Memory B cell (primary cell): ENCODE measurements at places on chromosomes 6 and 20.

GRCh38 chr20:21516861-21517565 is 3.1 kb upstream of the NKX2-2 start:
- DNase-seq: no peak

GRCh38 chr20:16846006-16846405 is 97.8 kb downstream of the OTOR start:
- DNase-seq: no peak

- DNase-seq: no peak
Observed at GRCh38 chr6:94099072-94099471, 679.7 kb upstream of the EPHA7 start.

DNA sequence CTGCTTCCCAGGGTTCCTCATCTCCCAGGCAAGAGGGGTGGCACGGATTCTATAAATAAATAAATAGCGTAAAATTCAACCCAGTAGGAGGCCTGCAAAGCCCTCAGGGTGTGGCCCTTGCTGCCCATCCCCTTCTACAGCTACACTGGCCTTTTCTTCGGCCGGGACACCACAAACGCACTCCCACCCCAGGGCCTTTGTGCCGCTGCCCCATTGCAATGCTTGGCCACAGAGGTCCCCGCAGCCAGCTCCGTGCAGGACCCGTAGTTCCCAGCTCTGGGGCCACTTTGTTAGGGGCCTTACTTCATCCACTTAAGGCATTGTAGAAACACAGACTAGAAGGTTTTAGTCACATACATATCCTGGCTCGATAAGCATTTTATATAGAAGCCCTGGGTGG is 151.2 kb downstream of the ERMARD start:
- DNase-seq: no peak

DNA sequence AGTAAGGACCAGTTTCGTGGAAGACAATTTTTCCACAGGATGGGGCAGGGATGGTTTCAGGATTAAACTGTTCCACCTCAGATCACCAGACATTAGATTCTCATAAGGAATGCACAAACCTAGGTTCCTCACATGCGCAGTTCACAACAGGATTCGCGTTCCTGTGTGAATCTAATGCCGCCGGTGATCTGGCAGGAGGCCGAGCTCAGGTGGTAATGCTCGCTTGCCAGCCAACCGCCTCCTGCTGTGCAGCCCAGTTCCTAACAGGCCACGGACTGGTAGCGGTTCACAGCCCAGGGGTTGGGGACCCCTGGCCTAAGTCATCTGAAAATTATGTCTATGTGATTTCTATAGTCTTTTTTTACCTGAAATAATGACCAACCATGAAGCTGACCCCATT is 217.5 kb downstream of the TMEM200A start:
- no peak for DNase-seq

DNA sequence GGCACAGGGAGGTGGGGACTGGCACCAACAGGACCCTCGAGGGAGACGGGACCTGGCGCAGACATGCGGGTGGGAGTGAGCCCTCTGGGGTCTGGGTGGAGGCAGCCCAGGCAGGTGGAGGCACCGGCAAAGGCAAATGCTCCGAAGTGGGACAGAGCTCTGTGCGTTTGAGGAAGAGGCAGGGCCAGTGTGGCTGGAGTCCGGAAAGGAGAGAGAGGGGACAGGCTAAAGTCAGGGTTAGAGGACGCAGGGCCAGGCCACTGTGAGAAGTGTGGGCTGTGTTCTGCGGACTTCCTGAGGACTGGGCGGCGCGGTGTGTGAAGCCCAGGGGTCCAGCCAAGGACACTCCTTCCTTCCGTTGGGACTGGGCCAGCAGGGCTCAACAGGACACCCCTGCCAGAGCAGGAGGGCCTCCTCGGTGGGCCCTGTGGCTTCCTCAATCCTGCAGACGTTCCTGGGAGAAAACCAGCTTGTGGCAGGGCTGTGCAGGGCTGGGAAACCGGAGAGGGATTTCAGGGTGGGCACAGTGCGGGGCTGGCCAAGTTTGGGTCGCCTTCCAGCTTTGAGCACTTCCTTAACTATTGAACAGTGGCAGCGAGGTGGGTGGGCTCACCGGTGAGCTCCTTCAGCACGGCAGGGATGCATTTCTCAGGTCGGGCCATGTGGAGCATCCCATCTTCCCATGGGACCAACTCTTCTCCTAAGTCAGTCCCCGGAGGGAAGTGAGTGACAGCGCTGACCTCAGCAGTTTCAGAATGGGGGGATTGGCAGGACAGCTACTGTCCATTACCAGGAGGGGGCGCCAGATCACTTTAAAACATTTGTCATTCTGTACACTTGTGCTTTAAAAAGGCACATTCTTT is 22.5 kb downstream of the MOCS3 start:
- DNase-seq: peak; percentile 64

DNA sequence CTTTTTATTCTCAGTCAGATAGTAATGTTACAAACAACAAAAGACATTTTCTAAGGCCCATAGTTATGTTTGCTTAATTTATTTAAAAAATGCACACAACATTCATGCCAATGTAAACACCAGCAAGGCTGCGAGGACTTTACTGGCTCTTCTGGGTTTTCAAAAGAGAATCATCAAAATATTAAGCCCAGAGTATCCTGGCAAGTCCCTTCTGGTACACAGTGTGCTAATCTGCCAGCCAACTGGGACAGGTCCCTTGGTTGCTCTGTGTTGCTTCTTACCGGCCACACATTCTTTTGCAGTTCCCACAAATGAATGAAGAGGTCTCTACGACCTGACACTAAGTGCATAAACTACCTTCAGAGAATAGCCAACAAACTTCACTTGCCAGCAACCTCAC is 42.6 kb upstream of the SPDEF start:
- DNase-seq: no peak

GRCh38 chr6:11820821-11821220 is 42.2 kb upstream of the ADTRP start:
- DNase-seq: no peak

DNA sequence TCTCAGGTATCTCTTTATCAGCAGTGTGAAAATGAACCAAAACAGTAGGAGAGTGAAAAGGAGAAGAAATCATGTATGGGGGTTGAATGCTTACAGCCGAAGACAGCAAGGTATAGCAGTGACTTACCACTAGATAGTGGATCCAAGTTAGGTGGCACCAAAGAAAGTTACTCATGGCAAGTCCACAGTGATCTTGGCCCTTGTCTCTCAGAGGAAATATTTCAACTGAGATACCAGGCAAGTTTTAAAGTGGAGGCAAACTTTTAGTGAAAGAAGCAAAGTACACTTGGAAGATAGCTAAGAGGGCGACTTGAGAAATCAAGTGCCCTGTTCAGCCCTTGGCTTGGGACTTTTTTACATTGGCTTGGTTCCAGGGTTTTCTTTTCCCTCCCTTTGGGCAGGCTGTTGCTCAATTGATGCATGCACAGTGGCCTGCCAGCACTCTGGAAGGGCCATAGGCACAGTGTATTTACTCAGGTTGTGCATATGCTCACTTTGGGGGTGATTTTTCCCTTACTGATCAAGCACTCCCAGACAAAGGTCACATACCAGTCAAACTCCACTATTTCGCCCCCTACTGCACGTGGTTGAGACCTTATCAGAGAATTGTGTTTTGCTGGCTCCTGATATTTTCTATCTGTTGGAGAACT is 329.5 kb upstream of the KHDRBS2 start:
- DNase-seq: no peak

DNA sequence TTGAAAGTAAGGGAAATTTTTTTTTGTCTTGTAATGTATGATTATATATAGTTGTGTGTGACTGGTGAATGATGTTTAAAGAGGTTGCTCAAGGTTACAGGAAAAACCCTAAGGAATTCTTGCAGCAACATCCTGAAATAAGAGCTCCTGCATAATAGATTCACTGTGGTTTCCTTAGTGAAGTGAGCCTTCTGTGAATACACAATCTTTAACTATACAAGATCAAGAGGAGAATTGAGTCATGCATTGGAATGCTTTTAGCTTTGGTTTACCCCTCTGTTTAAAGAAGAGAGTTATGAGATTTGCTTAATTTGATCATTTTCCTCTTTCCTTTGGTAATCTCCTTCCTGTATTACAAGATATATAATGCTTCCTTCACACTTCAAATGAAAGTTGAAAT is 141.6 kb upstream of the EYA4 start:
- no peak for DNase-seq

- no peak for DNase-seq
Observed at GRCh38 chr6:16594849-16595248, 166.4 kb downstream of the ATXN1 start.

GRCh38 chr6:626236-626635 is 30.7 kb downstream of the HUS1B start:
- no peak for DNase-seq

GRCh38 chr20:831956-832355 is 1.6 kb upstream of the FAM110A start:
- no peak for DNase-seq

DNA sequence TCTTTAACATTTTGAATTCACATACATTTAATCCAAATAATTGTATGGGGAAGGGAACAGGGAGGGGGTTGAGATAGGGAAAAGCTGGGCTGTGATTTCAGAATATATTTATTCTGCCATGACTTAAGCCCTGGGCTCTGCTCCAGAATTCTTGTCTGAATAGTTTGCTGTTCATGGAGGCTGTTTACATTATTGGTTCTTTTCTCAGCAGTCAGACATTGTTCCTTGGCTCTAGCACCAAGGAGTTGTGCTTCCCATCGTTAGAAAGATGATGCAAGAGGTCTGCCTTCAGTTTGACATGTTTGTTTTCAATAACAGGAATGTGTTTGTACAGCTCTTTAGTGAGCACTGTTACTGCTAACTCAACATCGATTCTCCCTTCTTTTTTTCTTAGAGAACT is 198.8 kb upstream of the CDYL start:
- no peak for DNase-seq

DNA sequence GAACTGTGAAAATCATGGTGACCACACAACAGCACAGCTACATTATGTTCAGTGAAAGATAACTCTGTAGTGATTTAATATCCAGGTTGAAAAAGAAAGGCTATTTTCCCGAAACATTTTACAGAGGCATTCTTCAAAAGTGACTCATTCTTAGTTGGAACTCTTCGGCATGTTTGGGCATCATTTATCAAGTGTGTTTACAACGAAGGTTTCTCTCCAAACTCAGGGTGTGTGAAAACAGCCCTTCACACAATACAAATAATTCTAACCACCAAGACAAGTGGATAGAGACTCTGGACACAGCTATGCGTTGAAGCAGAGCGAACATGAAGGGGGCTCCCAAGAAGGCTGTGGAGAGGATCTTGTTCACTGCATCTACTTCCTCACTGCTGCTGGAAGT is 57.6 kb downstream of the CBLN4 start:
- no peak for DNase-seq

DNA sequence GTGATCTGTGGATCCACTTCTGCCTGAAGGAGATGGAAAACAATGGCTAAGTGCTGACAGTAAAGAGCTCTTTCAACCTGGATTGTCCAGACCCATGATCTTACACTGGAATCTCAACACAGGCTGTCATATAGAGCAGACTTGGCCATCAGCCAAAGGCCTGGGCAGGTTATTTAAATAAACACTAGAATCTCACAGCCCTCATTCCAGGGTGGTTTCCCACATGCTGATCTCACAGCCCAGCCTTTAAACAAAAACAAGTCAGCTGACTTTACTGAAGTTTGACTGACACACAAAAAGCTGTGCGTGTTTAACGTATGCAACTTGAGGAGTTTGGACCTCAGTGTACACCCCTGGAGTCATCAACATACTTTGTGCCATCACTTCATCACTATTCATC is 28.4 kb downstream of the SYNDIG1 start:
- DNase-seq: no peak

- DNase-seq: no peak
Observed at GRCh38 chr6:14545496-14545895, 427.9 kb downstream of the CD83 start.

- DNase-seq: peak; percentile 20
Observed at GRCh38 chr6:10719296-10719963, 3.4 kb upstream of the TMEM14C start.

DNA sequence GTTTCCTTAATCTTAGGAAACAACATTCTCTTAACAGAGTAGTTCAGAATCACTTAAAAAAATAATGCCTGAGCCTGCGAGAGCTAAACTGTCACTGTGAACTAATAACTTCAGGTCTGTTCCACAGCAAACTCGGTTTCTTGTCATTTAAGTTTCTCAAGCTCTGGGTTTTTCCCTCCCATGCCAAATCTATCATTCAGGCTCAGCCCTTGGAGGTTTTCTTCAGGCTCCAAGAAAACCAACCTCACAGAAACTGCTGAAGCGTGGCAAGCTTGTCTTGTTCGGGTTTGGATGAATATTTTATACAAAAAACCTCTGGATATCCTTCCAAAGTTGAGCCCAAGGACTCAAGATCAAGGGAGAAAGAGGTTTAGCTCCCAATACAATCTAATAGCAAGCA is 99.7 kb upstream of the SNX9 start:
- DNase-seq: no peak

- DNase-seq: no peak
Observed at GRCh38 chr6:158539413-158539812, 20.5 kb upstream of the TMEM181 start.
